ENCODE measurements at places on chromosomes 3 and 15.

DNA sequence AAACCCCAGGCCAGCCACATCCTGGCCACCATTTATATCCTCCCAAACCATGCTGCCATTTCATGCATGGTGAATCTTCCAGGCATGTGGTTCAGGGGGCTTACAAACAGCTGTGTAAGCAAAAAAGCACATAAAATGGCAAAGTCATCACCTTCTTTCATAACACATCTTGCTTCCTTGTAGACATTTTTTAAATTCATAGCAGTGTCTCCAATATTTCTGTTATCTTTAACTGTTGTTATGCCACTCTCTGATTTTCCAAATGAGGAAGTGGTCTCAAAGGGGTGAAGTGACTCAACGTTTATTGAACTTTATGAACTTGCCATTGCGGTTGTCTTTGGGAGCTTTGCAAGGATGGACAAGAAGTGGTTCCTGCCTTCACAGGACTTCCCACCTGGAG, 264.4 kb downstream of the MEX3B start:
- DNase-seq = no peak

GRCh38 chr15:56353119-56353518, 12.1 kb upstream of the TEX9 start:
- no peak for DNase-seq

- no peak for DNase-seq
Observed at GRCh38 chr3:152293347-152294006, 24.7 kb downstream of the MBNL1 start.

- DNase-seq = no peak
Observed at GRCh38 chr3:119652306-119653033, 7.9 kb downstream of the POPDC2 start.

DNA sequence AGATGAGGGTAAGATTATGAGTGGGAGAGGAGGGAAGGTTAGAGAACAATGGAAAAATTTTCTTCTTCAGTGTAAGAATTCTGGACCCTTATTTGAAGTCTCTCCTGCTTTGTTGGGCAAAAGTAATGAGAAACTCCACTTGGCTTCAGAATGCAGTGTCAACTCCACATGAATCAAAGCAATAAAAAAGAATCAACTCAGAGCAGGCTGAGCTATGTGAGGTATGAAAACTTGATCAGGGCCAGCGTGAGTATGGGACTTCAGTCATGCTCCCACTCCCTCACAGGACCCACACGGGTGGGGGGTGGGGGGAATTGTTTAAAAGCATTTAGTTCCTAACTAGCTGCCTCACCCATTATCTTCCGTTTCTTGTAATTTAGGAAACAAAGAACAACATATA, 502.2 kb downstream of the PDCD6IP start:
- no peak for DNase-seq

- DNase-seq = no peak
Observed at GRCh38 chr15:56943403-56943802, 25.0 kb downstream of the TCF12 start.

GRCh38 chr3:195030791-195031321, 240.1 kb downstream of the XXYLT1 start:
- no peak for DNase-seq

DNA sequence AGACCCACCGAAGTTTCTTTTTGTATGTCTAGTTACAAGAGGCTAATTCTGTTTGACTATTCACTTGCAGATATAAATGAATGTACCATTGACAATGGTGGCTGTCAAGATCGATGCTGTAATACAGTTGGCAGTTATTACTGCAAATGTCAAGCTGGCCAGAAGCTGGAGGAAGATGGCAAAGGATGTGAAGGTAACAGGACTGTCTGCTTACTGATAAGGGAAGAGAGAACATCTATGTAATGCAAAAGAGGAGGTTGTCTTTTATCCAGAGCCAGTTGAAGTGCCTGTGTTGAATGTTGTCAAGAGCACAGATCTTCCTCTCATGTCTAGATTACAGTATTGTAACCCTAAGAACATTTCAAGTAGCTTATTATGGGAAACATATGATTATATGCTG, 549.5 kb upstream of the GOLIM4 start:
- no peak for DNase-seq

DNA sequence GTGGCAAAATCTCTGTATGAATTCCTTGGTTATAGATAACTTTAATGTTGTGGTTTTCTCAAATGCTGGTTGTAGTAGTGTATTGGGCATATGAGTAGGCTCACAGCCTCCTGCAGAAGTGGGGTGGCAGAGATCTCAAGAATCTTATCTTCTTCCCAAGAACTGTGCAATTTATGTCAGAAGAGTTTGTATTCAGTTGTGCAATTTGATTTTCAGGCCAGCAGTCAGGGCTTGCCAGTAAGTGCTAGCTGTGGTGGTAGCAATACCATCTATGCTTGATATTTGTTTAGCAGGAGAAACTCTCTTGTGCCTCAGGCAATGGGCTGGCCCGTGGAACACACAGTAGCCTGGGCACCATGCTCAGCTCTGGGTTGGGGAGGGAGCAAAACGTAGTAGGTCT, 58.4 kb upstream of the GOLIM4 start:
- no peak for DNase-seq

GRCh38 chr3:67381667-67382272, 272.6 kb downstream of the SUCLG2 start:
- no peak for DNase-seq

GRCh38 chr15:25508369-25509002, 69.7 kb upstream of the UBE3A start:
- peak; percentile 19 for DNase-seq

GRCh38 chr3:4722103-4722502, 229.0 kb downstream of the ITPR1 start:
- DNase-seq = peak; percentile 27

- DNase-seq = no peak
Observed at GRCh38 chr15:70127288-70127746, 29.6 kb upstream of the TLE3 start.

GRCh38 chr3:141830508-141830907, 45.9 kb upstream of the ATP1B3 start:
- no peak for DNase-seq

DNA sequence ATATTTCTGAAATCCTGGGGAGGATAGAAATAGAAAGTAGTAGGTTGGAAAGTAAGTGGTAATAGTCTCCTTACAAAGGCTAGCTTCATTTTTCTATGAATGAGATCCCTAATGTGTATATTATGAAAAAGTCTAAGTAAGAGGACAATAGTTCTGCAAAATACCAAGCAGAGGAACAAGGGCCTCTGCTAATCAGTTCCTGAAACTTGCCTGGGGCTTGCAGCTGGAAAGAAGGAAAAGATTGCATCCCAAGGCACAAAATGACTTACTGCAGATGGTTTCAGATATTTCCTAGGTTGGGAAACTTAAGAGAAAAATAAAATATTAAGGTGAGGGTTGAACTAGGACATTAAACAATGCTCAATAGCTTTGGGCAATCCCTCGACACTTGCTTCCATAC, 293.6 kb downstream of the GAP43 start:
- no peak for DNase-seq

GRCh38 chr15:89761929-89762328, 10.9 kb upstream of the MESP1 start:
- DNase-seq = no peak
